ENCODE measurements at places on chromosomes 5 and 9. TPM values are rescaled to one million over a fixed set of nuclear protein-coding genes. Genes with fewer than 3 reads are reported as not detected.

ZNF782 gene
- total RNA-seq: 4.9 TPM

CER1 gene
- not detected for total RNA-seq

ANKRD18B gene
- total RNA-seq: 3.3 TPM

FOXD4L3 gene
- total RNA-seq: not detected

AGPAT2 gene
- 54.5 TPM for total RNA-seq

SOX30 gene
- not detected for total RNA-seq

DNA sequence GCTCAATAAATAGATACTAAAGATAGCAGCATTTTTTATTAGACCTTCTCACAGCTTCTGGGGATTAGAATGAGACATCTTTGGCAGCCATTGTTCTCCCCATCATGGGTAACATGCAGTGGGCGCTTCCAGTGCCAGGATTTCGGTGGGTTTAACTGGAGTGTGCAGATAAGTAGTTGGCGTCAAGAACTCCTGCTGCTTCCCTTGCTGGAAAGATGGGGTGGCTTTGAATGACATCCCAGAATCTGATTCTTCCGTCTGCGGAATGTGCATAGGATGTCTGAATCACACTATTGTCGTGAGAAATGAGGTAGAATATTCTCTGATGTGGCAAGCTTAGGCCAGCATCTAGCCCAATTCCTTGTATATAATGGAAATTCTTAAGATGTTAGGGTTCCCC, 7.3 kb downstream of the SFXN1 start:
- no peak for DNase-seq
- H3K27me3 ChIP-seq: no peaks in the 10 kb centered on the region

GRCh38 chr5:172957458-172957857, 1.8 kb upstream of the RPL26L1 start:
- H3K4me1 ChIP-seq: peaks cover 7% of the 10 kb centered on the region
- H3K36me3 ChIP-seq: peaks cover 17% of the 10 kb centered on the region
- no peak for DNase-seq
- no peak overlapping the region for H3K27ac ChIP-seq

DNA sequence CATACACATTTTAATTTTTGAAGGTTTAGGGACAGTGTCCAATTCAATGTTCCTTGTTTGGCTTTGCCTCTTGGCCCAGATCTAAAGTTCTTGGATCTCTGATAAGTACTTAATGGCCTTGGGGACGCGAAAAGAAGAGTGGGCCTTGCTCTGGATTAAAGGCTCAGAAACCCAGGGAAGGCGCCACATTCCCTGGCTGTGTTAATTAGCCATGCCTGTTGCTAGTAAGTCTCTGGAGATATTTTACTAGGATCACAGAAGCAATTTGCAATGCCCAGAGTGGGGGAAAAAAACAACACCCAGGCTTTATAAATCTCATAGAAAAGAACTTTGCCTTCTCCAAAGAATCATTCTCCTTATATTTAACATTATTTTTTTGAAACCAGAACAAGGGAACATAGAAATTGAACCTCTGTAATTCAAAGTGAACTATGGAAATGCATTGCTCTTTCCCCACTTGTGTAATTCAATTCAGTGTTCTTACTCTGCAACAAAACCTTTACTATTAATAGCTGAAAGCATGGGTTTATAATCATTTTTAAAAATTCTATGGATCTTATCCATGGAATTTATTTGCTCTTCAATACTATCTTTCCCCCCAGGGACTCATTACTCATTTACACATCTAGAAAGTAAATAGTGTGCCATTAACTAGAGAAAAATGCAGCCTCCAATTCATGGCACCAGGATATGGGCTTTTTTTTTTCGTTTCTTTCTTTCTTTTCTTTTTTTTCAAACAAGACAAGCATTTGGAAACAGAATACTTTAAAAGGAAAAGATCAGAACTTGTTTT, 172.2 kb upstream of the ANKRD55 start:
- H3K4me3 ChIP-seq: no peak overlapping the region
- no peak overlapping the region for H3K27ac ChIP-seq
- no peaks in the 10 kb centered on the region for H3K4me1 ChIP-seq

GRCh38 chr5:143338658-143339366, 64.7 kb downstream of the NR3C1 start:
- no peak overlapping the region for H3K4me3 ChIP-seq
- 0 out of 3 replicates have a peak, but pooled peaks cover 7% of the 10 kb centered on the region for H3K36me3 ChIP-seq
- H3K27me3 ChIP-seq: no peaks in the 10 kb centered on the region
- H3K27ac ChIP-seq: no peak overlapping the region
- no peak for DNase-seq
- H3K4me1 ChIP-seq: no peaks in the 10 kb centered on the region

- H3K4me1 ChIP-seq: no peaks in the 10 kb centered on the region
- H3K27ac ChIP-seq: no peak overlapping the region
- no peaks in the 10 kb centered on the region for H3K27me3 ChIP-seq
Measured at GRCh38 chr5:110963495-110963894, 108.0 kb upstream of the TSLP start.

DNA sequence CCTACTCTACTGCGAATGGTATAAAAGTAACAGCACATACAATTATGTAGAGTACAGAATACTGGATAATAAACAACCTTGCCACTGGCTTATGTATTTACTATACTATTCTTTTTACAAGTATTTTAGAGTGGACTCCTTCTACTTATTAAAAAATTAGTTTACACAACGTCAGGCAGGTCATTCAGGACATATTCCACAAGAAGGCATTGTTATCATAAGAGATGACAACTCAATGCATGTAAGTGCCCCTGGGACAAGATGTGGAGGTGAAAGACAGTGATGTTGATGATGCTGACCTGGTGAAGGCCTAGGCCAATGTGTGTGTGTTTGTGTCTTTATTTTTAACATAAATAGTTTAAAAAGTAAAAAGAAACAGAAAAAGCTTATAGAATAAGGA, 421.7 kb downstream of the CDH12 start:
- no peaks in the 10 kb centered on the region for H3K36me3 ChIP-seq
- H3K4me1 ChIP-seq: no peaks in the 10 kb centered on the region
- no peak overlapping the region for H3K27ac ChIP-seq
- no peak overlapping the region for H3K4me3 ChIP-seq
- no peaks in the 10 kb centered on the region for H3K27me3 ChIP-seq

GRCh38 chr5:2588850-2589501, 162.5 kb downstream of the IRX2 start:
- no peak overlapping the region for H3K27ac ChIP-seq
- peaks cover 3% of the 10 kb centered on the region for H3K27me3 ChIP-seq
- DNase-seq: no peak
- no peak overlapping the region for H3K4me3 ChIP-seq
- no peaks in the 10 kb centered on the region for H3K36me3 ChIP-seq
- H3K4me1 ChIP-seq: no peaks in the 10 kb centered on the region

DNA sequence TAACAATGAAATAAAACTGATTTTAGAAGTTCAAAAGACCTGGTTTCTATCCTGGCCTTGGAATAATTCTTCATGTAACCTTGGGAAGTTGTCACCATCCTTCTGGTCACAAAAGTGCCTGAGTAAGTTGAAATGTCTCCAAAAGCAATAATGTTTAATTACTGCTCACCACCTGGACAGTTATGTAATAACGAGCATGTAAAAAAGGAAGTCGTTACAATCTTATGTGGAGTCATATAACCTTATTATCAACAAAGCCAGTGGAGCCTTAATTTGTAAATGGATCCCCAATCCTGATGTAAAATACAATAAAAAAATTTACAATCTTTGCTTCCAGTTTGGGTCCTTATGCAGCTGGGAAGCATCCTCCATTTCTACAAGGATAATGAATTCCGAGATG, 64.2 kb upstream of the GPR151 start:
- H3K27me3 ChIP-seq: no peaks in the 10 kb centered on the region
- no peaks in the 10 kb centered on the region for H3K4me1 ChIP-seq
- H3K36me3 ChIP-seq: no peaks in the 10 kb centered on the region
- H3K27ac ChIP-seq: no peak overlapping the region
- H3K4me3 ChIP-seq: no peak overlapping the region

GRCh38 chr5:107359033-107359915, 311.5 kb downstream of the EFNA5 start:
- H3K4me3 ChIP-seq: no peak overlapping the region
- H3K36me3 ChIP-seq: no peaks in the 10 kb centered on the region
- no peaks in the 10 kb centered on the region for H3K27me3 ChIP-seq
- no peaks in the 10 kb centered on the region for H3K4me1 ChIP-seq

DNA sequence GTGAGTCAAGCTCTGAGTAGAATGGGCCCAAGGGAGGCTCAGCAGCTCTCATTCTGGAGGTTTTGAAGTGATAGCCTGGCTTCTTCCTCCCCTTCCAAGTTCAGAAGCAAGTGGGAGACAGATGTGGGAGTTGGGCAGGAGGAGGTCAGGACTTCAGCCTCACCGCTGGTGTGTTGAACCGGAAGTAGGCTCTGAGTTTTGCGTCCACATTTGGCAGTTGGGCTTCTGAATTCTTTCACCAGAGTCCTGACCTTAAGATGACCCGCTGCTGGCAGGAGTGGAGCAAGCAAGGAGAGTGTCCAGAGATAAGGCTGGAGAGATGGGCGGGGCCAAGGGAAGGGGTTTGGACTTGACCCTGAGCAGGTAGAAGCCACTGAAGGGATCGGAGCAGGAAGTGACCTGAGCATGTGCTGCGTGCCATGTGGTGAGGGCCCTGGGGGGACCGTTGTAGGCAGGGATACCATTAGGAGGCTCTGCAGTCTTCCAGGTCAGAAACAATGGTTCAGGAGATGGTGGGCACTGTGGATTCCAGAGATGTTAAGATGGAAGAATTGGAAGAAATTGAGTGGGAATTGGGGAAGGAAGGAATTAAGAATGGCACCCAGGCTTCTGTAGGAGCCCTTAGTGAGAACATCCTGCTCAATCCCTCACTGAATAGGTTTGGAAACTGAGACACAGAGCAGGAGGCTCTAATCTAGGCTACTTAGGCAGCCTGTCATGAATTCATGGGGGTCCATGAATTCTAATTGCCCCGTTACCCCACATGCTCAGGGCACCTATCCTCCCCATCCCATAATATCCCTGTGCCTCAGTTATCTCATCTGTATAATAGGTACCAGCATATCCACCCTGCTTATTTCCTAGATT, 25.9 kb downstream of the GALNT12 start:
- DNase-seq: peak; percentile 92
- no peaks in the 10 kb centered on the region for H3K27me3 ChIP-seq
- H3K4me1 ChIP-seq: peaks cover 36% of the 10 kb centered on the region
- H3K4me3 ChIP-seq: peak overlapping the region; percentile 4

GRCh38 chr5:134092875-134093274, 21.6 kb upstream of the TCF7 start:
- H3K27me3 ChIP-seq: peaks cover 12% of the 10 kb centered on the region
- H3K4me1 ChIP-seq: no peaks in the 10 kb centered on the region

DNA sequence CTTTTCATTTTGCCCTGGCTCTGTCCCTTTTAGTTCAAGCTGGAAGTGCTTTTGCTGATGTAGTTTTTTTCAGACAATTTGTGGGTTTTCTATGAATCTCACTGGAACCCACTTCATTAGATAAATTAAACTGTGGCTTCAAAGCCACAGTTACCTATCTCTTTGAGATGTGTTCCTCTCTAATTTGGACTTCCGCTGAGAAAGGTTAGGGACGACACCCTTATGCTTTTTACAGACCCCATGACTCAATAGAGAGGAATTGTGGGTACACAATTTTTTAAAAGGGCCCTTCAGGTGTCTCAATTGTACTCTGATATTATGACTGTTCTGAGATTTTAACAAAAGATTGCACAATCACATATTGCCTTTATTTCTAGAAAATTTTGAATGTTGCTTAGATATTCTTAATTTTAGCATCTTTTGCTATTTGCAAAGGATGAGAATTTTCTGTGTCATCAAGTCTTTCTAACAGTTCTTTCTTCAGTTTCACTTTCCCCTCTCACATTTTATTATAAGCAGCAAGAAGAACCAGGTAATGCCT, 110.6 kb downstream of the GADD45G start:
- no peaks in the 10 kb centered on the region for H3K36me3 ChIP-seq
- no peak overlapping the region for H3K27ac ChIP-seq
- H3K4me3 ChIP-seq: no peak overlapping the region
- no peaks in the 10 kb centered on the region for H3K27me3 ChIP-seq
- H3K4me1 ChIP-seq: no peaks in the 10 kb centered on the region

GRCh38 chr5:95155888-95156287, 129.0 kb downstream of the MCTP1 start:
- H3K27ac ChIP-seq: no peak overlapping the region
- no peak overlapping the region for H3K4me3 ChIP-seq
- no peak for DNase-seq
- no peaks in the 10 kb centered on the region for H3K27me3 ChIP-seq
- H3K36me3 ChIP-seq: no peaks in the 10 kb centered on the region
- H3K4me1 ChIP-seq: no peaks in the 10 kb centered on the region

DNA sequence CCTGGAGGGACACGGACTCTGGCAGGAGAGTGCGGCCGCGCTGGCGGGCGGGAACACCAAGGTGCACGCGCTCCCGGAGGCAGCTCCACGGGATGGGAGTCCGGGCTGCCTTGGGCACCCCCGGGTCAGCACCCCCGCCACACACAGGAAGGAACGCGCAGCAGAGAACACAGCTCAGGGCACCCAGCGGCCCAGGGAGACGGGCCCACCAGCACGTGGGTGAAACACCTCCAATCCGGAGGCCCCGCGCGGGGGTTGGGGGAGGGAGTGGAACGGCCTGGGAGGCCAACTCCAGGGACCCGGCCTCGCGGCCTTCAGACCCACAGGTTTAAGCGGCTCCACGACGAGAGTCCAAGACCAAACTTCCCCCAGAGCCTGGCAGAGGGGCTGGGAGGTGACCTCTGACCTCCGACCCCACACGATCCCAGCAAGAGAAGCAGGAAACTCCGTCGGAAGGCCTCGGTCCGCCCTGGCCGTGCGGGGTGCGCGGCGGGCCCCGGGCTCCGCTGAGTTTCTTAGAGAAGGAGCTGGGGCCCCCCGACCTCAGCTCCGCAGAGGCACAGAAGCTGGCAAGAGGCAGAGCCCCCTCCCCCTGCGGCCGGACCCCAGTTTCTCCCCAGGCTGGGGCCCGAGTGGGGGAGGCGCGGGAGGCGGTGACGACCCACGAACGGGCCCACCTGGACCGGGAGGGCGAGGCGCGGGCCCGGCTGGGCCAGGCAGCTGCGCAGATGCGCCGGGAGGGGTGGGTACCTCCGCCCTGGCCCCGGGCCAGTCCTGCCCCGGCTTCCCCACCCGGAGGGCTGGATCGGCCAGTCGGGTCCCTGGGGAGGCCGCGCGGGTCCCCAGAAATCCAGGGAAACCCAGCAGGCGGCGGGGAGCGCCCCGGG, 851 bp downstream of the NACC2 start:
- peak overlapping the region; percentile 93 for H3K27ac ChIP-seq
- H3K27me3 ChIP-seq: no peaks in the 10 kb centered on the region
- DNase-seq: peak; percentile 86

GRCh38 chr9:37036776-37037502, 2.9 kb upstream of the PAX5 start:
- H3K27me3 ChIP-seq: peaks cover 12% of the 10 kb centered on the region
- H3K27ac ChIP-seq: no peak overlapping the region
- H3K4me3 ChIP-seq: no peak overlapping the region
- no peak for DNase-seq
- H3K36me3 ChIP-seq: no peaks in the 10 kb centered on the region
- H3K4me1 ChIP-seq: no peaks in the 10 kb centered on the region

DNA sequence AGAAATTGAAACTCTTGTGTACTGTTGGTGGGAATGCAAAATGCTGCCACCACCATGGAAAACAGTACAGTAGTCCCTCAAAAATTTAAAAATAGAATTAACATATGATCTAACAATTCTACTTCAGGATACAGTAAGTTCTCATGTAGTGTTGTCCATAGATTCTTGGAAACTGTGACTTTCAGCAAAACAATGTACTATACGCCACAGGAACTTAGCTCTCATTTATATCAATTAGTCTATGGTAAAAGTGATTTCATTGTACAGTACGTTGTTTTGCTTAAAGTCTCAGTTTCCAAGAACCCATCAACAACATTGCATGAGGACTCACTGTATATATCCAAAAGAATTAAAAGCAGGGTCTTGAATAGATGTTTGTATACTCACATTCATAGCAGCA, 233.5 kb upstream of the GAS1 start:
- no peak for DNase-seq
- no peak overlapping the region for H3K4me3 ChIP-seq
- no peak overlapping the region for H3K27ac ChIP-seq
- H3K27me3 ChIP-seq: no peaks in the 10 kb centered on the region
- H3K36me3 ChIP-seq: no peaks in the 10 kb centered on the region

Data from K562 (cell line).